ENCODE measurements at places on chromosomes 3 and 15.

DNA sequence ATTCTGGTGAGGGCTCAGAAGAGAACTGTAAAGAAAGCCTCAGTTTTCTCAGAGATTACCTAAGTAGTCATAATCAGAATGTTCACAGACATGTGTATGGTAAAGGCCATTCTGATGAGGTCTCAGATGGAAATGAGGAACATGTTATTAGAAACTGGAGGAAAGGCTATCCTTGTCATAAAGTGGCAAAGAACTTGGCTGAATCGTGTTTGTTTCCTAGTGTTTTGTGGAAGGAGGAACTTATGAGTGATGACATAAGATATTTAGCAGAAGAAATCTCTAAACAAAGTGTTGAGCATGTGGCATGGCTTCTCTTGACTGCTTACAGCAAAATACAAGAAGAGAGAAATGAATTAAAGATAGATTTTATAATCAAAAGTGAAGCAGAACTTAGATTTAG is 12.8 kb upstream of the KLHL40 start:
- no peak for DNase-seq

GRCh38 chr3:129794311-129795185 is 99.0 kb downstream of the TMCC1 start:
- no peak for DNase-seq

GRCh38 chr3:139679220-139679775 is 1.5 kb upstream of the NMNAT3 start:
- no peak for DNase-seq

DNA sequence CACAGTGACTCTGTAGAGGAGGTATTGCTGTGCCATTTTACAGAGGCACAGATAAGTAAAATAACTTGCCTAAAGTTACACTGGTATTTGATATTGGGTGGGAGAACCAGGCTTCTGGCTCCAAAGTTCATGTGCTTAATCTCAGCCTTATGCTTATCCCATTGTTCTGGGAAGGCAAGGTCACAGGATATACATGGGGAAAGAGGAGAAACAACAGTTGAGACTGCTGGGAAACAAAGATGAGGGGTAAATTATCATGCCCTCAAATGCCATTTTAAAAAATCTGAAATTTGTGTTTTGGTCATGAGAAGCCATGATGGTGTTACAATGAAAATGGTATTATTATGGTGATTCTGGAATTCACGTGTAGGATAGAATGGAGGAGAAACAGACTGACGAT is 54.4 kb downstream of the EOMES start:
- no peak for DNase-seq

- DNase-seq, result no peak
Measured at GRCh38 chr15:88647351-88648105, 8.7 kb downstream of the ISG20 start.

DNA sequence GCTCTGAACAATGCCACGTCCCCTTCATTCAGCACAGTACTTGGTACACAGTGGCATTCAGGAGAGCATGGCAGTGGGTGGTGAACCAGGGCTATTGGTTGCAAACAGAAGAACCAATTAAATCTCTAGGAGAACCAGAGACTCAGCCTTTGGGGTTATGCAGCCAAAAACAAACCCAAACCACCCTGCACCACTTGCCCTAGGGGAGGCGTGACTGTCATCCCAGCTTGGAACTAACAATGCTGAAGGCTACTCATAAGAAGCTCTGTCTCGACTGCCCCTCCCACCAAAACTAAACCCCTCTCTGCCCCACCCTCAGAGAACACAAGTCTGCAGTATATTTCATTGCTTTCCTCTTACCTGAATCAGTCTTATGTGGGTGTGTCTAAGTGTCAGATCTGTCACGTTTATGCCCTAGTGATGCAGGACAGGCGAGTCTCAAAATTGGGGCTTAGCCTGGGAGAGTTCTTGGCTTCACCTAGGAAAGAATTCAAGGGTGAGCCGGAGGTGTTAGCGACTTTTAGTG is 15.2 kb upstream of the KLHL40 start:
- no peak for DNase-seq

GRCh38 chr3:115418583-115418982 is 204.7 kb upstream of the GAP43 start:
- no peak for DNase-seq

DNA sequence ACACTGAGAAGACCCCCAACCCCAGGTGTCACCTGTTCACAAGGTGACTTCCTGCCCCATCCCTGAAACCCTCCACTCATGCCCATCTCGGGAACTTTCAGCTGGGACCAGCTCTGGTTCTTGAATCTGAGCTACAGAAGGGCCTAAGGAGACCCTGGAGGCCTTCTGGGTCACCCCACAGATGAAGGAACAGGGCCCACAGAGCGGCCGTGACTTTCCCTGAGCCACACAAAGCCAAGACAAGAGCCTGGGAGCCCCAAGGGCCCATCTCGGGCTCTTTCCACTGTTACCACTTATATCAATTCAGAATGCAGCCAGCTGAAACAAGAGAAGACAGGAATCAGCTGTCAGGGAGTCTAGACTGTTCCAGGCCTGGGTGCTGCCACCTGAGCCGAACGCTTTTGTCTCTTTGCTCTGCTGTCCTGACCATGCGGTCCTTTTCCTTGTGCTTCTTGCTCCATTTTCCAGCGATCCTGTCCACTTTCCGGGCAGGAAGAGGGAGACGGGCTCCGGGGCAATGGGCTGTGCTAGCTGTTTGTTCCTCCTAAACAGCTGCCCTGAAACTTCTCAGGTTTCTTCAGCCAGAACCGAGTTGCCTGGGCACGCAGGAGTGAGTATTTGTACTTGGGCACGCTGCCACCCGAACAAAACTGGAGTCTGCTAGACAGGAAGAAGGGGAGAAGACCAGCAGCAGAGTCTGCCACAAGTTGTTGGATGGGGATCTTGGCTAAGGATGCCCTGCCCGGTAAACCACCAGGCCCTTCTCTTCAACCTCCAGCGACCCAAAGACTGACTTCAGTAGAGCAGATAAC is 28.0 kb upstream of the PIGZ start:
- no peak for DNase-seq

DNA sequence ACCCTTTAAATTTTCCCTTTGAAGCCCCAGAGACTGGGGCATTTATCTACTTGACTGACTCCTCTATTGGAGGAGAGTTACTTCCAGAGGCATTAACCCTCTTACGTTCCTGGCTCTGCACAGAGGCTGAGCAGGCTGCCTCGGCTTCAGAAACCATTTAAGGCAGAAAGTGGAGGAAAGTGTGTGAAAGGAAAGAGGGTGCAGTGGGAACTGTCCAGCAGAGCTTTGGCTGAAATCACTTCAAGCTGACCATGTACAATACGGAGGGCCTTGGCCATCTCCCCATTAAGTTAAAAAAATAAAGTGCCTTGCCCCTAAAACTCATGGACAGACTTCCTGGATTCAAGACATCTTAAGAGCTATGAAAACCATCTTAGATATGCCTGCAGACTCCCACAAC is 238.7 kb downstream of the SV2B start:
- no peak for DNase-seq

DNA sequence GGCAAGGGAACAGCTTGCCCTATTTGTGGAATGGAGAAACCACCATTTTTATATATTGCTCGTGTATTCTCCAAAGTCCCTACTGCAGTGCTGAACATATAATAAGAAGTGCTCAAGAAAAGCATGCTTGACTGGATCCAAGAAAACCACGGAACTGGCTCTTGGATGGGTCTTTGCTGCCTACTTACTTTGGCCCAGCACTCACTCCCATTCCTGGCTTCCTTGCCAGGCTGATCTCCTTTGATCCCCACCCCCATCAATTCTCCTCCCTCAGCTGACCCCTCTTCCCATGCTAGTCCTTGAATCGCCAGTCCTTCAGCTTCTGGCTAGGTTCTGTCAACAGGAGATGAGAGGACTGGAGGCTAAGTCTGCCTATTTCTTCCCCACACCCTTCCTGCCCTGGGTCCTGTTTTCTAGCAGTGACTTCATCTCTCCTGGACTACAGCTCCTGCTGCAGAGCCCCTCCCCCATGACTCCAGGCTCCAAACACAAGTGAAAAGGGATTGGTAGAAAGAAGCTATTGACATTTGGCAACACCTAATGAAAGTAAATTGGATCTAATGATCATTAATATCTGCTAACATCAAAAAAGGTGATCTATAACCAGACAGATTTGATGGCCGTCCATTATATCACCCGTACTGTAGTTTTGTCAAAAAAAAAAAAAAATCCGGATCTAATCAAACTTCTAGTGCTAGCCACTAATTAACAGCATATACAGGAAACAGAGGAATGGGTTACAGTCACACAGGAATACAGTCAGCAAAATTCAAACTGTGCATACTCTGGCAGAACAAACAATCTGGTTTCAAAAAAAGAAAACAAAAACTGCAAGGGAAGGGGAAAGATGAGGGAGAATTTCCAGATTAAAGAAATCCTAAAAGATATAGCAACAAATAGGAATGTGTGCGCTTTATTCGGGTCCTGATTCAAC is 7.8 kb downstream of the FAM240A start:
- DNase-seq, result no peak

DNA sequence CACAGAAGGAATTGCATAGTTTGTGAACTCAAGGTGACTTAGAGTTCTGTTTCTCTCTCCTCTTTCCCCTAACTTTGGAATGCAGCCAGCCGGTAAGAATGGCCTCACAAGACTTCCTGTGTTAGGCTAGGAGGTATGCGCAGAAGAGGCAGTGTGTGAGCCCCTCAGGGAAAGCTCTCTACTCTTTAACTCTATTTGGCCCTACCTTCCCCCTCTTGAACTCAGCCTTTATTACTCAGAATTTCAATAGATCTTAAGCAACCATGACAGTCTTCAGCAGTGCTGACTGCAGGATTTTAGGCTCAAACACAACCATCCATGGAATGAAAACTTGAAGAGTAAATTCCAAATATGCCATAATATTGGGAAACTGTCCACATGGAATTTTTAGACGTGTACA is 209.5 kb downstream of the DTWD1 start:
- no peak for DNase-seq

DNA sequence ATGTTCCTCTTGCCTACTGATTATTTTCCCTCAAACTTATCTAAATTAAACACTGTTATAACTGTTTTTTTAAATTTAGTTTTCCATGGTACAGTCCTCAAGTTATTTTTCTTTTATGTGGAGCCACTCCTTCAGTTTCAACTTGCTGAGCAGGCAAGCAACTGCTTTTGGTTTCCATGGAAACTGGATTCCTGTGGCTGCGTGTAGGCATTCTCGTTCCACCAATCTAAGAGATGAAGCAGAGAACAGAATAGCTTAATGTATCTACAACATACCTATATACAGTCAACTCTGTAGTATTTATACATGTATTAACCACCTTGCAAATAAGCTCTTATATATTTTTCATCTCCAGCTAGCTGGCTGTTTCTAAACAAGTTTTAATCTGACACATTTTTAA is 25.8 kb upstream of the ANXA2 start:
- no peak for DNase-seq

DNA sequence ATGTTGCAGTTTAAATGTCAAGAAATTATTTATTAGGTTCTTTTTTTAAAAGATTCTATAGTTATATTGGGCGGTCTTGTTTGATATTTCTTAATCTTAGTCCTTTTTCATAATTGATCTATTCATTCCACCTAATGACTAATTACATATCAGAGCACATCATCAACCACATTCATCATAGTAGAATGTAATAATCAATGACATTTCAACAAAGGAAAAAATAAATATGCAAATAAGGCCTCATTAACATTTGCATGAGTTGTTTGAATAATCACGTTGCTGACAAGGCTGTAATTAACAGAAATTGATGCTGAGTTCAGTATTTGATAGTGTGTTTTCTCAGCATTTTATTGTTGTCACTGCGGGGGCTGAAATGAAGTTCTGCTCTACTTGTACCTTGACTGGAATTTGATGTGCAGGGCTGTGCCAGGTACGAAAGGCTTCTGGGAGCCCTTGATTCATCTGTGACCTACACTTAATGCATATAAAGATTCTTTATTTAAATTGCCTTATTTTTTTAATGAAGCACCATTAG is 215.7 kb downstream of the TCF12 start:
- no peak for DNase-seq

DNA sequence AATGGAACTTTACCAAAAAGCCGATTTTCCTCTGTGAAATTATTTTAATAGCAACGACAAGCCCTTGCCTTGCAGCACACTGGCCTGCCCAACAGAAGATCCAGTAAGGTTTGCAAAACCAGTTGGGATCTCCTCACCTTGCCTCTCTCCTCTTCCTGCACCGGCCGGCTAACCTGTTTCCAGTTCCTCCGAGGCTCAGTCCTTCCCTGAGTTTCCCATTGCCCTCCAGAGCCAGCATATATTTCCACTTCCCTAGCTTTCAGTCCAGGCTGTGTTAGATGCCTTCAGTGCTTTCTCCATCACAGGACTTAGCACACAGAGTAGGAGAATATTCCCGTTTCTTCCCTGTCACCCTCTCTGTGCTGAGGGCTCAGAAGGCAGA is 60.3 kb downstream of the NOX5 start:
- DNase-seq, result no peak

DNA sequence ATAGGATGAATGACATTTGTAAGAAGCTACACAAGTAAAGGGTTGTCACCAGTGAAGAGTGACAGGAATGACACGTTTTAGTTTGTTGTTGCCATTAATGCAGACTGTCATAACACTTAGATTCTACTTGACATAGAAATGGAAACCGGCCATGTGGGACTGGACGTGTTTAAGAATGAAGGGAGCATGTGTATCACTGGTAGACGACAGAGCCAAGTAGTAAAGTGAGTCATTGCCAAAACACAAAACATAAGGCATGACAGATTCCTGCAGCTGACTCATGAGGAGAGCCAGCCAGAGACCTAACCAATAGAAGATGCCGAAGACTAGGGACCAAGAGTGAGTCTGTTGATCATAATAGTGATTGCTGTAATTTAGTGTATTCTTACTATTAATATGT is 106.2 kb upstream of the PLAAT1 start:
- no peak for DNase-seq

GRCh38 chr15:58522391-58522790 is 90.6 kb downstream of the LIPC start:
- peak; percentile 83 for DNase-seq

GRCh38 chr3:14587740-14588360 is 47.7 kb upstream of the GRIP2 start:
- no peak for DNase-seq

DNA sequence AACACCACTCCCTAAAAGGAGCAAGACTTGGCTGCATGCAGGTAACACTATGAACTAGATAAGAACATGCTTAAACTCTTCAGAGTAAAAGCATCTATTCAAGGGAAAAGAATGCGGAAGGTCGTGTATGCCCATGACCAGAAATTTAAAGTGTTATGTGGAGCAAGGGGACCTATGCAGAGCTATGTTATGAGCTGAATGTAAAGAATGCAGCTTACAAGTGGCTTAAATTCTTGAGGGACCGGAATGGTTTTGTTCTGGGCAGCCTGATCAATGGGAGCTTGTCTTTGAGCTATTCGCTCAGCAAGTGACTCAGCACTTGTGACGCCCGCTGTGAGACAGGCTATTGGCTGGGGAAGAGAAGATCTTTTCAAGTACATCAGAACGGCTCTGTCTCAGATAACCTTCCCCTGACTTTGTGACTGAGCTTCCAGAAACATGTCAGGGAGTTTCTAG is 367.5 kb upstream of the THBS1 start:
- DNase-seq, result peak; percentile 20

DNA sequence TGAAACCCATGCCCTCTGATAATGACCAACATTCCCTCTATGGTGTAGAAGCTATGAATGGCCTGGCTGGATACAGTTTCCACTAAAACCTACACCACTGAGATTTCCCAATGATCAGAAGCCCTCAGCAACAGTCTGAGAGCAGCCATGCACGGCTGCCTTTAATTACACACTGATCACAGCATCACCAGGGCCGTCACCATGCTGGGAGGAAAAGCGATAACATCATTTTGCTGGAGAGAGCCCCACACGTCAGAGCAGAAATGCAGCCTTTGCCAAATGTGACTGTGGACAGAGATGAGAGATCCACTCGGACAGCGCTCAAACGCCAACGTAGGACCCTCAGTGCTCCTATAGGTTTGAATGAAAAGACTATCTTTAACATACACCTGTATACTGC is 135.0 kb downstream of the XXYLT1 start:
- no peak for DNase-seq

All from nucleus accumbens (tissue), 56 donors.